Activated CD4-positive, alpha-beta memory T cell treated with anti-CD3 and anti-CD28 coated beads for 36 hours (primary cell): ENCODE measurements at places on chromosomes 5 and 9. TPM values are rescaled to one million over a fixed set of nuclear protein-coding genes. Genes with fewer than 3 reads are reported as not detected.

DNA sequence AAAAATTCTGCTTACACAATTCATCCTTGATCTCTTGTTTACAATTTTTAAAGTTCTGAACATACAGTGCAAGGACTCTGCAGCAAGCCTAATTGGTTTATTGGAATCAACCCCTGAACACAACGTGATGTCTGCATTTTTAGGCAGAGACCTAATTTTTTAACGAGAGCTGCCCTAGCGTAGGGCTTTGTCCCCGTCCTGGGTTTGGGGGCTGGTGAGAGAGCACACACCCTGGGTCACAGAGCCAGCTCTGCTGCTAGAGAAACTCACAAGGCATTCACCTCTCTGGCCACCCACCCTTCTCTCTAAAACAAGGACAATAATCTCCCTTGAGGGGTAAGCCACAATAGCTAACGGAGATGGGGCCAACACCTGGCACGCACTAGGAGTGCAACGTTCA, 28.2 kb downstream of the SH3PXD2B start:
- H3K36me3 ChIP-seq = no peaks in the 10 kb centered on the region
- peaks cover 13% of the 10 kb centered on the region for H3K27me3 ChIP-seq
- no peak overlapping the region for H3K27ac ChIP-seq
- no peaks in the 10 kb centered on the region for H3K4me1 ChIP-seq
- no peak overlapping the region for H3K4me3 ChIP-seq

DNA sequence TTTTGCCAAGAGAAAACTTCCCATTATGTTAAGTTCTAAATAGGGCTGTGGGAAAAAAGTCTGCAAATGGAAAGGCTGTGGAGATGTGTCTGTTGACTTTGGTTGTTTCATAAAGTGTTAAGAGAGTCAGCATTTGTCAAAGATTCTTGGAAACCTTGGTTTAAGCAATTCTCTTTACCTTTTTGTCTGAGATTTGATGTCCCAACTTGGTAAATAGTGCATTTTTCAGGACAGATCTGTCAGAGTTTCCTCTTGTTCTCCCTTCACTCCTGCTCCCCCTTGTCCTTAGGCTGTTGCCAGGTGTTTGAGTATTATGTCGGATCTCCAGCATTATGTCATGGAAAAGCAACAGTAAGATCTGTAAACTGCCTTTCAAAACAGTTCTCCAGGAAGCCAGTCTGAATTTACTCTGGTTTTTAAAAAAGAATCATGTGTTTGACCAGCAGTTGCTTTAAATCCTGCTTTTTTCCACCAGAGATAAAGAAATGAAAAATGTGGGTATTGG, 79.1 kb upstream of the ADAMTSL1 start:
- H3K27ac ChIP-seq = no peak overlapping the region
- no peaks in the 10 kb centered on the region for H3K27me3 ChIP-seq
- DNase-seq = no peak
- no peaks in the 10 kb centered on the region for H3K4me1 ChIP-seq
- no peak overlapping the region for H3K4me3 ChIP-seq

ANKRA2 gene
- total RNA-seq = 19.1 TPM

OCLN gene
- 0.68 TPM for total RNA-seq

DNA sequence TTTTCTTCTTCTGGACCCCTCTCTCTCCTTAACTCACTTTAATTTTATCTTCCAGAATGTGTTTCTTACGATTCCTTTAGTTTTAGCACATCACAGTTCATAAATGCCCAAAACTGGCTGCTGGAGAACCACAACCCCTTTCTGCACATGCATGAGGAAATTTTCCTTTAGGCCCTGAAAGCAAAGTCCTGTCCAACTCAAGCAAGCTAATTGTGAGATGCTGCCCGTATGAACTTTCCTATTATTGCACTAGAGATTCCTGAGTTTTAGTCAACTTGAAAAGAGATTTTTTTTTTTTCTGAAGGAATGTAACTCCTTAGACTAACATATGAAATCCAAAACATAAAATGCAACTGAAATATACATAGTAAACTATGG, 52.1 kb upstream of the DAB2 start:
- no peaks in the 10 kb centered on the region for H3K36me3 ChIP-seq
- H3K4me1 ChIP-seq = peaks cover 2% of the 10 kb centered on the region
- H3K27me3 ChIP-seq = peaks cover 9% of the 10 kb centered on the region

ARL14EPL gene
- not detected for total RNA-seq

WWC1 gene
- total RNA-seq = 0.82 TPM

GRCh38 chr9:32928145-32928763, 73.2 kb downstream of the APTX start:
- H3K27me3 ChIP-seq = no peaks in the 10 kb centered on the region
- peaks cover 2% of the 10 kb centered on the region for H3K36me3 ChIP-seq
- no peaks in the 10 kb centered on the region for H3K4me1 ChIP-seq
- H3K27ac ChIP-seq = no peak overlapping the region
- H3K4me3 ChIP-seq = no peak overlapping the region

GRCh38 chr9:84103651-84104377, 123.2 kb downstream of the RMI1 start:
- H3K4me3 ChIP-seq = no peak overlapping the region
- peaks cover 2% of the 10 kb centered on the region for H3K36me3 ChIP-seq
- H3K27ac ChIP-seq = no peak overlapping the region
- H3K27me3 ChIP-seq = peaks cover 15% of the 10 kb centered on the region
- no peak for DNase-seq

CBY3 gene
- total RNA-seq = 0.67 TPM
